Stimulated activated CD8-positive, alpha-beta memory T cell treated with anti-CD3 and anti-CD28 coated beads, Interleukin-15, amount 100 ng/mL, for 24 hours (primary cell): ENCODE measurements at places on chromosomes 16 and 17.

DNA sequence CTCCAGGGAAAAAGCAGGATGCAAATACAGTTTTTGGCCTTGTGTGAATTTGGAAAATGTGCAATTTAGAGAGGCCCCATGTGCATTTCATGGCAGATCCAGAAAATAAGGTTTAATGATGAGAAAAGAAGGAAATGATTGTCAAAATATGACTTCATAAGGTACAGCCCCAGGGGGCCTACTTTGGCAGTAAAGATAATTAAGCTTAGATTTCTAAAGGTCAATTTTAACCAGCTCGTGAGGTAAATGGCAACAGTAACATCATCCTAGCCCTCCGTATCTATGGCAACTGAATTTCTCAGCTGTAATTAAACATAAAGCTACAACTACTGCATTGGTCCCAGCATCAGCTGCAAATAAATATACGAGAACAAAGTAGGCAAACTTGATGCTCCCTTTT, 30.0 kb upstream of the PRSS54 start:
- no peak for DNase-seq

- DNase-seq, result no peak
Observed at GRCh38 chr16:84228256-84228838, 11.5 kb downstream of the KCNG4 start.

DNA sequence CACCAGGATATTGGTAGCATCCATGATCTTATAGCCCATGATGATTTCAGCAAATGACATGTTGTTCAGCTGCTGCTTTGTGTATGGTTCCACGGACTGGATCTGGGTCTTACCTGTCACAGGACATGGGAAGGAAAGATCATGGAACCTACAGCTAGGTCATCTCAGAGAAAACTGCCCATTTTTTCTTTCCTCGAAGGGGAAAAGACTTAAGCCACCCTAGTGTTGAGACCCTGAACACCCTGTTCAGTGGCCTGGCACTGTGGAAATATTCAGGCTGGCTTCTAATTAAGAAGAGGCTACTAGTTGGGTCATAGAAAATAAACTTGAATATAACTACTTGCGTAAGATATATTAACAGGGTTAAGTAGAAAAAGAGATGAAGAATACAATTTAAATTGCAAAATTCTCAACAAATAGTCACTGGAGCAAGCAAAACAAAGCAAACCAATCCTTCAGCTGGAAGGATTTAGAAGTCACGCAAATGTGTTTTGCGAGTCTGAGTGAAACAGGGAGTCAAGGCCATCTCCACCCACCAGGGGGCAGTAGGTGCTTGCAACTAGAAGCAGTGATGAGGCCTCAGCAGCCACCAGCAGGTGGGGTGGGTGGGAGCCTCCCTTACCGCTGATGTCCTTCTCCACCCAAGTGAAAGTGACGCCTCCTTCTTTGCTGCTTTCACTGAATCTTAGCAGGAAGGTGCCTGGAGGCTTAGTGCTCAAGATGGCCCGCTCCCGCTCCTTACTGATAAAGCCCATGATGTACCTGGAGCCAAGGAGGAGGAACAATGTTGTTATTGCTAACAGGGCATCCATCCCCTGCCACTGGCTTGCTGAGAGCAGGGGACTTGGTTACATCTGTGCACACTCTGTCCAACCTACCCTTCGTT, 34.3 kb downstream of the STAT5A start:
- DNase-seq, result peak; percentile 82

DNA sequence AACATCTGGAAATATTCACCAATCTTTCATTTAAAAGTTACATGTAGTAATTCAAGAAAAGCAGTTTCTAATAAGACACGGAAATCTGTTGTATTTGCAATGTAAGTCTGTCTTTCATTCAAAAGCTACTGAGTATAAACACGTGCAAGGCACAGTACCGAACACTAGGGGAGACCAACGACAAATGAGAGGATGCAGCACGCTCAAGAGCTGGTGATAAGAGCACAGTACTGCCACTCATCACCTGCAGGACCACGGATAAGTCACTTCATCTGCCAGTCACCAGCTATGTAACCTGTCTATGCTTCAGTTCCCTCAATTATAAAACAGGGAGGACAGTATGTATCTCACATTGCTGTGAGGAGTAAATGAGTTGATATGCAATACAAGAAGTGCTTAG, 67.1 kb downstream of the CLEC18A start:
- no peak for DNase-seq

DNA sequence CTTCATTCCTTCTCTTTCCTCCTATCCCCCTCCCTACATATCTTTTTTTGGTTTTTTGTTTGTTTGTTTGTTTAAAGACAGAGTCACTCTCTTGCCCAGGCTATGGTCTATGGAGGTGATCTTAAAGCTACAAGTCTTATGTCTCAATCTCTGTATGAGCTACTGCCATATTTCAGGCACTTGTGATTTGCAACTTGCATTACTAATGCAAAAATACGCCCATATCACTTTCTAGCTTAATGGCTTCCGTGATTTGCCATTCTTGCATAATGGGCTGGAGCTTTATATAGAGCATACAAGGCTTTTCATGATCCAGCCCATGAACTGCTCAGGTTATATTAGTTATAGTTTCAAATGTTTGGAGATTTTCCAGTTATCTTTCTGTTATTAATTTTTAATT, 7.5 kb downstream of the CFAP97D1 start:
- DNase-seq, result no peak

GRCh38 chr17:29131814-29132682, 48.1 kb downstream of the MYO18A start:
- no peak for DNase-seq
